ENCODE measurements at places on chromosomes 7 and 10. TPM values are rescaled to one million over a fixed set of nuclear protein-coding genes. Genes with fewer than 3 reads are reported as not detected.

DNA sequence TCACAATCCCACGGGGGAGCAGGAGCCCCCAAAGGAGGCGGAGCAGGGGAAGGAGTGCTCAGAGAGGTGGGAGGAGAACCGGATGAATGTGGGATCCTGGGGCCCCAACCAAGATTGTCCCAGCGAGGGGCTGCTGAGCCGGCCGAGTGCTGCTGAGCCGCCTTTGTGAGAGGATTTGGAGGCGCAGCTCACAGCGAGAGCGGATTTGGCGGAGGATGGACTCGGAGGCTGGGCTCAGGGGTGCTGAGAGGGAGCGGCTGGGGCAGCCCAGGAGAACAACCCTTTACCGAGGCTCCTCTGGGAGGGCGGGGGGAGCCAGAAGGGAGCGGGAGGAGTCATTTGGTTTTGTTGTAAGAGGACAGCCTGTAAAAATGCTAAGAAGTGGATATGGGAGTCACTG lies 23.0 kb downstream of the GHRHR start:
- H3K4me1 ChIP-seq, result no peaks in the 10 kb centered on the region
- no peaks in the 10 kb centered on the region for H3K27me3 ChIP-seq
- no peak for DNase-seq
- H3K4me3 ChIP-seq, result no peak overlapping the region
- no peaks in the 10 kb centered on the region for H3K36me3 ChIP-seq

GRCh38 chr10:97506199-97506991 lies 7.7 kb downstream of the UBTD1 start:
- DNase-seq, result no peak
- no peak overlapping the region for H3K4me3 ChIP-seq
- no peaks in the 10 kb centered on the region for H3K27me3 ChIP-seq
- H3K27ac ChIP-seq, result no peak overlapping the region

DNA sequence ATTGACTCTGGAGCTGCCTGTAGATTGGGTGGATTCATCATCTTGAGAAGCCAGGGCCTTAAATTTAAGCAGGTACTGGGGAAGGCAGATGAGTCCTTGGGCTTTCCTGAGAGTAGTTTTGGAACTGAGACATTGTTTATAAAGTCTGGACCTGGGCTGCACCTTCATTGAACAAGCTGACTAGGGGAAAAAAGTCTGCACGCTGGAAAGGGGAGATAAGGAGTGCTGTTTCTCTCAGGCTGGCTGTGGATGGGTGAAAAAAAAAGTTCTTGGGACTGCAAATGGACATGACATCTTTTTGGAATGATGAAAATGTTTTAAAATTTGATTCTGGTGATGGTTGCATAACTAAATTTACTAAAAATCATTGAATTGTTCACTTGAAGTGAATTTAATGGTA lies 12.0 kb downstream of the SEC24C start:
- no peaks in the 10 kb centered on the region for H3K27me3 ChIP-seq
- H3K4me3 ChIP-seq, result no peak overlapping the region
- no peak for DNase-seq
- H3K36me3 ChIP-seq, result peaks cover 10% of the 10 kb centered on the region
- H3K4me1 ChIP-seq, result no peaks in the 10 kb centered on the region
- H3K27ac ChIP-seq, result no peak overlapping the region

- no peaks in the 10 kb centered on the region for H3K4me1 ChIP-seq
- no peaks in the 10 kb centered on the region for H3K27me3 ChIP-seq
- DNase-seq, result no peak
- no peak overlapping the region for H3K4me3 ChIP-seq
Measured at GRCh38 chr7:51335057-51335456, 18.4 kb upstream of the COBL start.

DNA sequence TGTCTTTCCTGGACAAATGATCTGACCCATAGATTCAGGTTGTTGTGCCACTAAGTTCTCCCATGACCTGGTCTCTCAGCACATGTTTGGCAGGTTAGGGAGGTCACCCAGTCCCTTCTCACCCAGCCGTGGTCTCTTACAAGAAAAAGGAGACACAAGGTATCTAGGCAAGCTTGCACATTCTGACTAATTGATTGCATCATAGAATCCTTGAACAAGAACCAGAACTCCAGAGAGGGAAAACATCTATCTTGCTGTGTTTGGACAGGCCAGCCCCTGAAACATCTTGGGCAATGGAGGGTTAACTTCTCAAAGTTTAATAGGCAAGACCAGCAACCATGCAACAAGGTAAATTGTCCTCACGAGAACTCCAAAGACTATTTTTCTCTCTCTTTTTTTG lies 8.5 kb upstream of the HK1 start:
- no peaks in the 10 kb centered on the region for H3K4me1 ChIP-seq
- no peak overlapping the region for H3K4me3 ChIP-seq
- H3K27me3 ChIP-seq, result no peaks in the 10 kb centered on the region
- no peak overlapping the region for H3K27ac ChIP-seq
- no peak for DNase-seq

DNA sequence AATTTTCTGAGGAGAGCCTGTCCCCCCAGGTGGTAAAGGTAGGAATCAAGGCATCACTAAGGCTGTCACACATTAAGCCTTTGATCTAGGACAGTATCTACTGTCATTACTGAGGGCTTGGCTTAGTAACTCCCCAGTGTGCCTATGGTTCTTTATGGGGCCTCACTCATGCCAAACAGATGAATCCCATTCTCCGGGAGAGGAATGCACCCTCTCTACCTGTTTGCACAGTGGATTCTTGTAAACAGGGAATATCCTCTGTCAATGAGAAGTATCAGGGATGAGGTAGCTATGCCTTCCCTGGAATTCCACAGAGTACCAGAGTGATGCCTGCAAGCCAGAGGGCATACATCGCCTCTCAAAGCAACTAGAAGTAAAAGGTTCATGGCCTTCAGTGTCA lies 3.9 kb upstream of the CPN1 start:
- H3K4me3 ChIP-seq, result no peak overlapping the region
- H3K27ac ChIP-seq, result no peak overlapping the region
- H3K36me3 ChIP-seq, result no peaks in the 10 kb centered on the region
- no peaks in the 10 kb centered on the region for H3K4me1 ChIP-seq
- DNase-seq, result no peak
- H3K27me3 ChIP-seq, result no peaks in the 10 kb centered on the region

DNA sequence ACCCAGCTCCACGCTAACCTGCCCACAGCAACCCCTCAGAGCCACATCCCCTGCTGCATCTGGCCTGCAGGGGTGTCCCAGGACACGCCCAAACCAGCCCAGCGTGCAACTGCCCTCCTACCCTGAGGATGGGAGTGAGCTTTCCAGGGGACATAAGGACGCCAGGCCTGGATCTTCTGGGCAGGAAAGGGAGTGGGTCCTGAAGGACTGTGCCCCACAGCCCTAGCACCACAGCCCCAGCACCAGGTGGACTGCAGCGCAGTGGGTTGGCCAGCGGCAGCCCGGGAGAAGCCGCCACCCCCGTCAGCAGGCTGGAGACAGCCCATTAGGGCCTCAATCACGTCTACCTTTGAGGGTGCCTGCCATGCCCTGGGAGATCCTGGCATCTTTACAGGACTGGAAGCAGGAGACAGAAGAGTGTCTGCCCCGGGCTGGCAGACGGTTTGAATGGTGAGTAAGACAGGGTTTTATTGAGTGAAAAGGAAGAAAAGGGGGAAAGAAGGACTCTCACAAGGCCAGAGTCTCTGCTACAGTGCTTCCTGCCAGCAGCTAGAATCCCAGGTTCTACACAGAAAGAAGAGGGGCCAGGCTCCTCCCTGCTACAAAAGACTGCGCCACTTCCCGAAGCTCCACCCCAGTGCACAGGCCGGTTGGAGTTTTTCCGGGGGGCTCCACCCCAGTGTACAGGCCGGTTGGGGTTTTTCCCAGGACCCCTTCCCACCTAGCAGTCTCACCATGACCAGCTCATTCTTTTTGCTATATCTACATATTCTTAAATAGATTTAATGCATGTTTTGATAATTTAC lies 69.8 kb upstream of the KCTD7 start:
- H3K36me3 ChIP-seq, result peaks cover 3% of the 10 kb centered on the region
- H3K27me3 ChIP-seq, result no peaks in the 10 kb centered on the region
- no peak for DNase-seq
- no peak overlapping the region for H3K27ac ChIP-seq

DNAJC12 gene
- 4.1 TPM for total RNA-seq

C10orf62 gene
- 0.29 TPM for total RNA-seq

All from aorta (tissue), 5 donors.